ENCODE measurements at places on chromosomes 5 and 9. TPM values are rescaled to one million over a fixed set of nuclear protein-coding genes. Genes with fewer than 3 reads are reported as not detected.

Gene C9orf50
- total RNA-seq = not detected

Gene RAB3C
- total RNA-seq = not detected

Gene CCL27
- not detected for total RNA-seq

Gene PCDHGA8
- total RNA-seq = 0.69 TPM

Gene HAVCR2
- total RNA-seq = 8.2 TPM

Gene CDH10
- total RNA-seq = 0.05 TPM

Gene SAPCD2
- 12.0 TPM for total RNA-seq

Gene PCDHA9
- not detected for total RNA-seq

Gene WDR55
- total RNA-seq = 58.7 TPM

Gene CAST
- total RNA-seq = 341 TPM

Gene ADRB2
- total RNA-seq = 7.6 TPM

Gene KLF4
- 3.2 TPM for total RNA-seq

Gene DNAJB5
- 8.7 TPM for total RNA-seq

Gene SPINK4
- total RNA-seq = not detected

Gene COL15A1
- total RNA-seq = 0.05 TPM

Gene ACOT12
- 0.10 TPM for total RNA-seq

DNA sequence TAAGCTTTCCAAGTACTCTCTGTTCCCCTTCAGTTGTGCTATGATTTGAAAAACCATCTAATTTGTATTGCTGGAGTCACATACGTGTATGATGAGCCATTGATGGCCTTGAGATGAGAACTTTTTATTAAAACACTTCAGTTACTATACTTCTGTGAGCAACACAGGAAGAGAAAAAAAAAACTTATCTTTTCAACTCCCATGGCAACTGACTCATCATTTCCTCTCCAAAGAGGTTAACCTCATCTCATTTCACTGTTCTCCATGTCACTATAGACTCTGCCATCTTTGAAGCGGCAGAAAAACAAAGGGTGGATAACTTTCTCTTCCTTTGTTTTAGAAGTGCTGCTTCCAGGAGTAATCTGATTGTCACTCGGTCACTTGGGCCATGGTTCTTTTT lies 104.3 kb upstream of the PCSK1 start:
- DNase-seq = peak; percentile 38

- DNase-seq = no peak
Measured at GRCh38 chr5:76457674-76458485, 54.8 kb downstream of the IQGAP2 start.

DNA sequence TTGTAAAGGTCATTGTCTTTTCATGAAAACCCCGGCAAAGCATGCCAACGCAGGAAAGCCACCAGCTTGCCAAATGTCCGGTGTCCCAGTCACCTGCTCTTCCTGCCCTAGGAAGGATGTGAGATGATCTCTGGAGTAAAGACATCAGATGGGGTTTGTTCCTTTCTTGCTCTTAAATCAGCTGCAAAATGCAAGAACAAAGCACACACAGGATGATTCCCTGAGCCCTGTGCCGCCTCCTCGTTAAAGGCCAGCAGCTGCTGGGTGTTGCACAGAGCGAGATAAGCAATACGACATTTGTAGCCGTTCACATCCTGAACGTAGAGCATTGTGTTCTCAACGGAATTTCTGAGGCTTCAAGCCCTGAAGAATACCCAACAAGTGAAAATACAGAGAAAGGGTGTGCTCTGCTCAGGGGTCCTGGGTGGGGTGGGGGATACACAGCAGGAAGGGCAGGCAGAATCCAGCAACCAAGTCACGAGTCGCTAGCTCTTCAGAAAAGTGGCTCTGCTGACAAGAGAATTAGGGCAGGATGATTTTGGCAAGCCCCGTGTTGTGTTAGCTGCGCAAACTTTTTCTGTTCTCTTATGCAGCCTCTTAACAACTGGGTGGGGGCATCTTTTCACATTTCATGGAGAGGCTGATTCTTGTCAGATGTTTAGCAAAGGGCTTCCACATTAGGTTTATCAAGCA lies 229.2 kb upstream of the MAP3K1 start:
- DNase-seq = no peak

DNA sequence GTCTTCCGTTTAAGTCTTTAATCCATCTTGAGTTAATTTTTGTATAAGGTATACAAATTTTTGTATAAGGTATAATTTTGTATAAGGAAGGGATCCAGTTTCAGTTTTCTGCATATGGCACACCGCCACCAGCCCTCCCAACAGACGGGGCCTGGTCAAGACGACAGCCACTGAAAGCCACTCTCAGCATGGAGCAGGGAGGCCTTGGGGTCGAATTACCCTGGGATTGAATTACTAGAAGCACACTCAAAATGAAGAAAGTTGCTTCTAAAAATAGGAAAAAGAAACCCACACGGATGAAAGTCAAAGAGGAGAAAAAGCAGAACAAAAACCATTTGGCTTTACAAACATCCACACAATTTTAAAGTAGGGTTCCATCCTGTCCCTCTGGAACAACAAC lies 586.2 kb upstream of the ADAMTS16 start:
- no peak for DNase-seq

- no peak for DNase-seq
Measured at GRCh38 chr5:113451797-113452196, 17.0 kb upstream of the TSSK1B start.

- DNase-seq = no peak
Measured at GRCh38 chr5:37189355-37189754, 59.8 kb downstream of the CPLANE1 start.

- no peak for DNase-seq
Measured at GRCh38 chr9:32351845-32352244, 32.6 kb upstream of the ACO1 start.

GRCh38 chr5:5424736-5425135 lies 2.3 kb downstream of the ICE1 start:
- no peak for DNase-seq

DNA sequence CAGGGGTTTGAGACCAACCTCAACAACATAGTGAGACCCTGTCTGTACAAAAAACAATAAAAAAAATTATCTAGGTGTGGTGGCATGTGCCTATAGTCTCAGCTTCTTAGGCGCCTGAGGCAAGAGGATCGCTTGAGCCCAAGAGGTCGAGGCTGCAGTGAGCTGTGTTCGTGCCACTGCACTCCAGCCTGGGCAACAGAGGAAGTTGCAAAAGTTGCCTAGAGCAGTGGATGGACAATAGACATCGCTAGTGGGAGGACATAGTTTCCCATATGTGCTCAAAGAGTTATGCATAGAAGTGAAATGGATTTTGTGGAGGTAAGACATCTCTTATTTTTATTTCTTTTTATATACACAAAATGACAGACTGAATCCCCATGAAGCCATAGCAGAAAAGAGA lies 19.0 kb downstream of the HNRNPK start:
- DNase-seq = no peak

DNA sequence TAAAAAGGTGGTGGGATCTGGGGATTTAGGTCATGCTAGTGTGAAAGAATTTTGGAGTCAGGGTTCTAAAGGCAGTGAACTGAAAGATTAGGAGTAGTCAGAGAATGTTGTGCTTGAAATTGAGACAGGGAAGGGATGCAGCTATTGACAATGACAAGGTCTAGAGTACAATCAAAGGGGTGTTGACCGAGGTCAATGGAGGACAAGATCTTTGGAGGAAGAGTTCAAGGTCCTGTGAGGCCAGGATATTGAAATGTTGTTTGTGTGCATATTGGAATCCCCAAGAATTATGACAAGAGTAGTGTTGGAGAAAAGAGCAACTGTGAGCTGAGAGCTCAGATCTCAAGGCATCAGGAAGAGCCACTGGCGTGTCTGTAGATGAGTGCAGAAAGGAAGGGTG lies 116.9 kb downstream of the RASGRF2 start:
- DNase-seq = no peak

- no peak for DNase-seq
Measured at GRCh38 chr5:111598996-111599395, 86.7 kb upstream of the STARD4 start.

DNA sequence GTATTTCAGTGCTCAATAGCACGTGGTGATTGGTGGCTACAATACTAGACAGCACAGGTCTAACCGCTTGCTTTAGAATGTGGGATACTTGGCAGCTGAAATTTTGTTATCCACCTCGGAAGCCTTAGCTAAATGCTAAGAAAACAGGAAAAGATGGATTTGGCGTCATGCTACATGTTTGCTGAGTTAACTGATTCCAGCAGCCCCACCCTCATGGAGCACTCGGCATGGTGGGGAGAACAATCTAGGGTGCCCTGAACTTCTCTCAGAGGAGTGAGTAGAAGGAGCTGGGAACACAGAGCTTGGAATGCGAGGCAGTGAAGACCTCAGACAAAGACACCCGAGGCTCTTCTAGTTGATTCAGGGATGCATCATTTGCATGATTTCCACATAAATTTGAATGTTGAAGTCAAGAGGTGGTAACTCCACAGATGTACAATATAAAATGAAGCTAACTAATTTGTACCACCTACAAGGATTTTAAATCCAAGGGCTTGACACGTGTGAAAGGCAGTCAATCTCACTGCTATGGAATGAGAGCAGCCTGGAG lies 145.1 kb upstream of the FSTL4 start:
- no peak for DNase-seq

- no peak for DNase-seq
Measured at GRCh38 chr5:10485897-10486296, 44.2 kb downstream of the ROPN1L start.

DNA sequence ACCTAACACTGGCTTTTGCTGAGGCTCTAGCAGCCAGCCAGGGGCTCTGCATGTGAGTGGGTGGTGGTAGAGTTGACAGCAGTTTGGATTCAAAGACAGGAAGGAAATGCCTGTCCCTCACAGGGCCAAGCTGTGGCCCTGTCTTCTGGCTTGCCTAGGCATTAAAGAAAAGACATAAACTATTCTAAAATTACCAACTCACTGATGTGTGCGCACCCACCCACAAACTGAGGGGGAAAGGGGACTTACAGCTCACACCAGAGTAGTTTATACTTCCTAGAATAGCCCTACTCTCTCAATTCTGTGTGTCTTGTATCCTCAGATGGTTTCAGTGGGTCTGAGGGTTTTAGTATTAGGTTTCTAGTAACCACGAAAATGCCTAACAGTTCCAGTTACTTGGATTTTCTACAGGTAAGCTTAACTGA lies 18.3 kb upstream of the IL13 start:
- no peak for DNase-seq

GRCh38 chr5:178149199-178149932 lies 4.3 kb downstream of the NHP2 start:
- DNase-seq = no peak

- DNase-seq = no peak
Measured at GRCh38 chr9:83153030-83153429, 90.1 kb upstream of the RASEF start.

- no peak for DNase-seq
Measured at GRCh38 chr9:3961409-3961808, 338.5 kb downstream of the GLIS3 start.

- peak; percentile 44 for DNase-seq
Measured at GRCh38 chr5:147520450-147520849, 10.6 kb upstream of the DPYSL3 start.

- no peak for DNase-seq
Measured at GRCh38 chr5:76626738-76627137, 3.5 kb upstream of the F2RL2 start.

- peak; percentile 72 for DNase-seq
Measured at GRCh38 chr5:128498844-128499455, 39.1 kb downstream of the FBN2 start.

- DNase-seq = no peak
Measured at GRCh38 chr9:23907343-23907742, 81.3 kb upstream of the ELAVL2 start.

DNA sequence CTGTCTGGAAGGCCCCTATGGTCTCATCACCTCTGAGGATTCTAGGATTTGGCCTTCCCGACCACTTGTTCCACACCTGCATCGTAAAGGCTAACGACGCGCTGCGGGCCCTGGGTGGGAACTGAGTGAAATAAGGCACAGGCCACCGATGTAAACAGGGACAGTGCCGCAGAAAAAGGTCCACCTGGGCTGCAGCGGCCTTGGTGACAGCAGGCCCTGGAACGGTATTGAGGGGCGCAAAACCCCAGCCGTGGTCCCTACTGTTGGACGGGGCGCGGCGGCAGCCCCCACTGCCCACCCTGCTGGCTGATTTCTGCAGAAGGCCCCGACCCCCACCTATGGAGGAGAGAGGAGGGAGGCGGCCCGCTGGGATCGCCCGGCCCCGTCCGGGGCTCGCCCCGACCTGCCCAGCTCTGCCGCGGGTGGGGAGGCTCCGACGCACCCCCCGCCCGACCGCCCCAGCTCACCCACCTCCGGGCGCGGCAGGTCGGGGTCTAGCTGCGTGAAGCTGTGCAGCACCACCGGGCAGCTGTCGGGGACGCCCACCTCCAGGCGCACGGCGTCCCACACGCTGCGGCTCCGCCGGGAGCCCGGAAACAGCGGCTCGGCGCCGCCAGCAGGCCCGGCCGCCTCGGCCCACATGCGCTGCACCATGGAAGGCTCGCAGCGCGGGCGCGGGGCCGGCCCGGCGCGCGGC lies 391 bp downstream of the RALGDS start:
- no peak for DNase-seq

GRCh38 chr5:160021831-160022446 lies 13.0 kb downstream of the TTC1 start:
- peak; percentile 57 for DNase-seq

DNA sequence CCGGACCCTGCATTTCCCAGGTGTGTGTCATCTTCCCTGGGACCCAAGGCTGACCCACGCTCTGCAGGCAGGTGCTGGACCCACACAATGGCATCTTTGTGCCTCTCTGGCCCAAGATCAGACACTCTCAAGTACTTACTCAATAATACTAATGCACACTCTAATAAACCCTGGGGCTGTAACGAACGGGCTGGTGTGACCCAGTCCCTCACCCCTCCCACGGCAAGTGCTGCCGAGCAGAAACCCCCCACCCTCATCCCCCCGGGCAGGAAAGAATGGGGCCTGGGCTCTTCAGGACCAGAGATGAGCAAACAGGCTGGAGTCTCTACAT lies 1.1 kb upstream of the OBP2B start:
- no peak for DNase-seq

GRCh38 chr9:15430920-15431844 lies 8.5 kb downstream of the SNAPC3 start:
- no peak for DNase-seq

GRCh38 chr5:113373426-113373825 lies 61.4 kb downstream of the TSSK1B start:
- no peak for DNase-seq

GRCh38 chr5:150176745-150177477 lies 10.3 kb downstream of the CDX1 start:
- DNase-seq = no peak

DNA sequence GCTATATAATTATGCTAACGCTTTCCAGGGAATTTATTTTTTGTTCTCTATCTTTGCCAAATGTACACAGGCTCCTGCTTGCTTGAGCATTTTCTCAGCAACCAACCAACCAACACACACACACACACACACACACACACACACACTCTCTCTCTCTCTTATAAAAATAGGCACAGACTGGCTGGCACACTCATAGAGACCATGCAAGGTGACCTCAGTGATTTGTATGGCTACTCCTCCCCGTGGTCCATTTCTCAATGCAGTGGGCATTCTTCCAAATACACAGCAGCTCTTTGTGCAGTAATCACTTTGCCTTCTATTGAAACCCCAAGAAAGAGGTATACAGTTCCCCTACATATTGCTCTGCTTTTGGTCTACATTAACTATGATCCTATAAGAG lies 416.0 kb downstream of the MAN2A1 start:
- DNase-seq = peak; percentile 82
